ENCODE measurements at places on chromosomes 7 and 10.

- DNase-seq, result no peak
Observed at GRCh38 chr7:151366880-151367222, 25.2 kb downstream of the NUB1 start.

GRCh38 chr7:129799350-129799955 is 153.3 kb downstream of the UBE2H start:
- no peak for DNase-seq

- DNase-seq, result no peak
Observed at GRCh38 chr10:8705415-8705814, 650.9 kb downstream of the GATA3 start.

DNA sequence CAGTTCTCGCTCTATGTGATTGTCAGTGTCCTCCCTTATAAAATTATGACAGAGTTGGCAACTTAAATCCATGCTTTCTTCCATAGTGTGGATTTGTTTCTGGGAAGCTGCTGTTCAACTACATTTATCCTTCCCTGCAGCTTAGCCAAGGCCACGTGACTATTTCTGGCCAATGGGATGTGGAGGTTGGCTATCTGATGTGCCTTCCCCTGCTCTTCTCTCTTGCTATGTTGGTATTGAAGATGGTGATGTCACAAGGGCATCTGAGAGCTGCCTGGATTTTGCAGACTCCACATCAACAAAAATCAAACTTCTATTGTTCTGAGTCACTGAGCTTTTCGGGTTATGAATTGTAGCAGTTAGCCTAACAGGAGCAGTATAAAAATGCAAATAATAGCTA is 164.9 kb upstream of the RHOBTB1 start:
- DNase-seq, result no peak

GRCh38 chr7:39623732-39624441 is 515 bp downstream of the RALA start:
- peak; percentile 76 for DNase-seq

DNA sequence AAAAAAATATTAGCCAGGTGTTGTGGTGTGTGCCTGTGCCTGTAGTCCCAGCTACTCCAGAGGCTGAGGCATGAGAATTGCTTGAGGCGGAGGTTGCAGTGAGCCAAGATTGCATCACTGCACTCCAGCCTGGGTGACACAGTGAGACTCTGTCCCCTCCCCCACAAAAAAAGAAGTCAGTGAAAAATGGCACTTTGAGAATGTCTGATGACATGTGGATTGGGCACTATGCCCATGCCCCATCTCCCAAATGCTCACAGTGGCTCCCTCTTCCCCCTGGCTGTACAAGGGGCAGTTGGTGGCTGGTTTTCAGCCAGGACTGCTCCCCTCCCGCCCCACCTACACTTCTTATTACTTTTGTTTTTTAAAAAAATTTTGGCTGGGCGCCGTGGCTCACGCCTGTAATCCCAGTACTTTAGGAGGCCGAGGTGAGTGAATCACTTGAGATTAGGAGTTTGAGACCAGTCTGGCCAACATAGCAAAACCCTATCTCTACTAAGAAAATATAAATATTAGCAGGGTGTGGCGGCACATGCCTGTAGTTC is 26.1 kb downstream of the IL15RA start:
- DNase-seq, result no peak

DNA sequence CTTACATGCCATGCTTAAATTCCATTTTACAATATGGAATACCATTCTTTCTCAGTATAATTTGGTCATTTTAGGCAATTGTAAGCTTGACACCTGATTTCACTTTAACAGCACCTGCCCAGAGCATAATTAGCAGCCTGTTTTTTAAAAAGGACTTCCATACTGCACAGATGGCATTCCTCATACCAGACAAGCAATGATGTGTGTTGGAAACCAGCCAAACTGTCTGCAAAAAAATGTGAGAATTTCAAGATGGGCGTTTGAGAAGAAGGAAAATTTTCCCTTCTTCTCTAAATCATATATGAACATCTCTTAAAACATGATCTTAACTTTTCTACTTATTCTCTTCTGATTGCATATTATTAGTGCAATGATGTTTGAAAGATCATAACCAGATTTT is 40.4 kb upstream of the AGMO start:
- no peak for DNase-seq

GRCh38 chr7:66313886-66314568 is 108.9 kb downstream of the TPST1 start:
- no peak for DNase-seq

GRCh38 chr7:49486974-49487829 is 286.2 kb upstream of the VWC2 start:
- DNase-seq, result no peak

DNA sequence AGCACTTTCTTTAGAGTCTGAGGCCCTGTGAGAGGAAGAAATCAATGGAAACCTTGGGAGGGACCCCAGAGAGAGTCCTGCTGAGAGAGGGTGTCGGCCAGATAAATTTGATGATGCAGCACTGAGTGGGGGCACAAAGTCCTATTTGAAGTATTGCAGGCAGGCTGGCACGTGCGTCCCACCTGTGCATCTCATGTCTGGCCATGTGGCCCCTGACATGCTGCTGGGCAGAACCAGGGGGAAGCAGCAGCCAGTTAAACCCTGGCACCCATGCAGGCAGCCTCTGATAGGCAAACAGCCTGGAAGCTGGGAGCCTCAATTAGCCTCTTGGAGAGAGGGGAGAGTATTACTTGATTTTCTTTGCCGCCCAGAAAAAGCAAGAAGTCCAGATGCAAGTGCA is 180.9 kb downstream of the PLXNA4 start:
- no peak for DNase-seq

GRCh38 chr10:279655-280054 is 144.4 kb downstream of the ZMYND11 start:
- no peak for DNase-seq

GRCh38 chr7:91293840-91294239 is 29.6 kb downstream of the FZD1 start:
- DNase-seq, result no peak

DNA sequence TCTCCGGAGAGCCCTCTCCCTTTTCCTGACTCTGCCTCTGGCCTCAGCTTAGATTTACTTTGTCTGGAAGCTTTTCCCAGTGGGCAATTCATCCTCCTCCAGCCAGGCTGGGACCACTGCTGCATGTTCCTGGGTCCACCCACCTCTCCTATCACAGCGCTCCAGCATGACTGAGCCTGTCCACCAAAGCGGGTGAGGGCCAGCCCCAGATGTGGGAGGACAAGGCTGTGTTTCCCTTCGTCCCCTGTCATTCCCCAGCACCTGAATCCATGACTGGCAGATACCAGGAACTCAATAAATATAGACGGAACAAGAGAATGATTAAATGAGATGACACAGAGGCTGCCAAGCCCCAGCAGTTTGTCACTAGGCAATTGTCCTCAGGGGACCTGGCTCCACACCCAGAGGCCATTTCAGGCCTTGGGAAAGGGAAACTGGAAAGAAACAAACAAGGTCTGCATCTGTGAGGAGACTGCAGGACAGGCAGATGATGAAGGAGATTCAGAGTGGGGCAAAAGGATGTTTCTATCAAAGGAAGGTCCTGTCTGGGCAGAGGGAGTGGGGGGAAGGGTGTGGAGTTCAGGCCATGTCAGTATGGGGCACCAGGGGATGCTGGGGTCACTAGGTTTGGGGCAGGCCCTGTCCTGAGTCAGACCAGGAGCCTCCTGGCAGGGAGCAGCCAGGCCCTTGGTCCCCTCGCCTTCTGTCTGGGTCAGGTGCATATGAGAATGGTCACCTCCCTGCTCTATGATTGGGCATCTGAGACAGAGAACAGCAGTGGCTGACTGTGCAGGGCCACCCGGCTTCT is 576.4 kb downstream of the GRID1 start:
- DNase-seq, result no peak

GRCh38 chr7:32059289-32060011 is 10.8 kb downstream of the PDE1C start:
- DNase-seq, result no peak

DNA sequence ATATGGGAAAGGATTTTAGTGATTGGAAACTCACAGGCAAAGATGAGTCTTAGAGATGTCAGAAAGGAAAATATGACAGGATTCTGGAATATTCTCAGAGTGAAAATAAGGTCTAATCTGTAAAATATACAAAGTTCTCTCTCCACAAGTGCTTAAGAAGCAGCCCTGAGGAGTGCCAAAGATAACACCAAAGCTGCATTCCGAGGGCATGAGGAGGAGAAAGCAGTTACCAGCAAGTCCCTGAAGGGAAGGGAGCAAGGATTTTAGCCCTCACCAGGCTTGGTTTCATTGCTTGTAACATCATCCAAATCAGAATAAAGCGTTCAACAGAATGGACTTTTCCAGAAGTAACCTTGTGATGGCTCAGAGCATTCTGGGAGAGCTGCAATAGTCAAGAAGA is 31.4 kb upstream of the DLX6 start:
- DNase-seq, result no peak

- no peak for DNase-seq
Observed at GRCh38 chr7:123867225-123867624, 22.3 kb downstream of the HYAL4 start.

DNA sequence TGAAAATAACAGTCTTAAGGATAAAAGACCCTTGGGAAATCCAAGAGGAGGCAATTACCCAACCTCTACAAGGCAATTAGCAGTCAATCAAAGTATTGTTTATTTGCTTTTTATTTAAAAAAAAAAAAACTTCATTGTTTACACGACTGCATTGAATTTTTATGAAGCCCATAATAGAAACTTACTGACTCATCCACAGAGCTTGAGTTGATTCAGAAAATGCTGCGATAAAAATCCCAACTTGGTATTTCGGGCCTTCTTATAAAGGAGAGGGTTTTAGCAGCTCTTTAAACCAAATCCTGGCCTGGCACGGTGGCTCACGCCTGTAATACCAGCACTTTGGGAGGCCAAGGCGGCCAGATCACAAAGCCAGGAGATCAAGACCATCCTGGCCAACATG is 69.2 kb upstream of the PALS2 start:
- DNase-seq, result no peak

DNA sequence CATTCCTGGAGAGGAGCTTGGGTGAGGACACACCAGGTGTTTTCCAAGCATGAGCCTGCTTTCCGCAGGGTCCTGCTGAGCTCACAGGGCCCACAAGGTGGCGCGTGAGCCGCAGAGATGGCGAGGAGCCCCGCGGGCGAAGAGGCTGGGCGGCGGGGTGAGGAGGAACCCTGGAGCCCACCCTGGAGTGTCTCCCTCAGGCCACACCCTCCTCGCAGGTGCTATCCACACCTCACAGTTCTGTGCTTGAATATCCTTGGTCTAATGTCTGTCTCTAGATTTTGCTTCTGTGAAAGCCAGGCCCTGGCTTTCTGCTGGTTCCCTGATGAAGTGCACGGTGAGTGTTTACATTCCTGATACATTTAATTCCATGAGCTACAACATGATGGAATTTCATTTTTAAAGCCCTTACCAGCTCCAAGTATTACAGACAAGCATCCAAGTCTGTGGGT is 433.6 kb downstream of the ACTR3B start:
- peak; percentile 29 for DNase-seq

DNA sequence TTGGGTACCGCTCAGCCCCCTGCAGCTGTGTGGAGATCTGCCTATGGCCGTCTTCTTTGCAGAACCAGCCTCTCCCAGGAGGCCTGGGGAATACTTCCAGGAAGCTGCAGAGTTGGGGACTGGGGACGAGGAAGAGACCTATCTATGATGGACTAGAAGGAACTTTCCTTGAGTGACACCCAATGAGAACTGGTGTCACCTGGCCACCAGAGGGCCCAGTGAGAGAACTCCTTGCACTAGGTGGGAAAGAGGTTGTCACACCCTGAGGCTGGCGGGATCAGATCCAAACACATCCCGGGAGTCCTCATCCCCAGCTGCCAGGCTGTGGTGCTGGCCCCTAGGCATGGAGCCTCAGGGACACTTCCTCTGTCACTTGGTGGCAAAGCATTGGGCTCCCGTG is 4.9 kb upstream of the GRID2IP start:
- no peak for DNase-seq

GRCh38 chr10:114499630-114500190 is 95.4 kb upstream of the AFAP1L2 start:
- peak; percentile 22 for DNase-seq

DNA sequence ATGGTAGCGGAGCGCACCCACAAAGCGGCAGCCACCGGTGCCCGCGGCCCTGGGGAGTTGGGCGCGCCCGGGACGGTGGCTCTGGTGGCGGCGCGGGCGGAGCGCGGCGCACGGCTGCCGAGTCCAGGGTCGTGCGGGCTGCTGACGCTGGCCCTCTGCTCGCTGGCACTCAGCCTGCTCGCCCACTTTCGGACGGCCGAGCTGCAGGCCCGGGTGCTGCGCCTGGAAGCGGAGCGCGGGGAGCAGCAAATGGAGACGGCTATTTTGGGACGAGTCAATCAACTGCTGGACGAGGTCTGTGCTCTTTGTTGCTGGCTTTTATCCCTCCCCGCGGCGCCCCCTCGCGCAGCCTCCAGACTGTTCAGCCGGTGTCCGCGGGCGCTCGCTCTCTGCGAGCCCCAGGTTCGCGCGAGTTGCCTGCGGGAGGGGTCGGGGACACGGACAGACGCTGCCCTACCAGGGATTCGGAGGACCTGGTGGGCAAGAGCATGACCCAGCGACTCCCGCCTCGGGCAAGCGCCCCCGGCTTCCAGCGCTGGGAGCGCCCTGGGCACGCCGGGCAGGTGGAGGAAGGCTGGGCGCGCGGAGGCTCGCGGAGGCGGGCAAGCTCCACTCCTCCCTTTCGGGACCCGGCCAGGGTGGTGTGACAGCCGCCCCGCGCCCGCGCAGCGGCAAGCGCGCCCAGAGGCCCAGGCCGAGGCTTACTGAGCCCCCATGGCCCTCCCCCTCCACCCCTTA is 887 bp downstream of the COL13A1 start:
- peak; percentile 41 for DNase-seq

DNA sequence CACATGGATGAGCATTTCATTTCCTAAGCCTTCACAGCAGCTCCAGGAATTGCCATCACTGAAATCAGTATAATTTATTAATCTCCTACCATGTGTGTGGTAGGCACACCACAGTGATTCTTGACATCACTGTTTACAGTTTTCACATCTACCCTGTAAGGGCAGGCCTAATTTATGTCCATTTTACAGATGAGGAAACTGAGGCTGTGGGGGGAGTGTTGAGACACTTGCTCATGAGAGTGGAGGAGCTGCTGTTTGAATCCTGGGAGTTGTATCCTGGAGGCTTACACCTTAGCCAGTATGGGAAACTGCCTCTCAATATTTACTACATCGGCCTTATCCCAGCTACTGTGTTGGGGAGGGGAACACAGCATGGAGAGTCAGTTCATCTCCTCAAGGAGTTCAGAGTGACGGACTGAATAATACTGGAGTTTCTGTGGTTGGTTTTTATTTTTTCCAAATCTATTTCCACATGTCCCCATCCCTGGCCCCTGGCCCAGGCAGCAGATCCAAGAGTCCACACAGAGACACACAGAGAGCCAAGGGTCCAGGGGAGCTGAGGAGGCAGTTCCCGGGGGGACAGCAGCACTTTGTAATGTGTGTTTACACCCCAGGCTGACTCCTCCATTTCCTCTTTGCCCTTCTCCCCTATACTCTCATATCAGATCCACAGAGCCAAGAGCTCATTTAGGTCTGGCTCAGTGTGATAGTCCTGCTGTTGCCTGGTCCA is 13.2 kb downstream of the UBTD1 start:
- no peak for DNase-seq

- peak; percentile 21 for DNase-seq
Observed at GRCh38 chr7:117872561-117873309, 506 bp downstream of the CTTNBP2 start.
